ENCODE measurements at places on chromosomes 3 and 15.

DNA sequence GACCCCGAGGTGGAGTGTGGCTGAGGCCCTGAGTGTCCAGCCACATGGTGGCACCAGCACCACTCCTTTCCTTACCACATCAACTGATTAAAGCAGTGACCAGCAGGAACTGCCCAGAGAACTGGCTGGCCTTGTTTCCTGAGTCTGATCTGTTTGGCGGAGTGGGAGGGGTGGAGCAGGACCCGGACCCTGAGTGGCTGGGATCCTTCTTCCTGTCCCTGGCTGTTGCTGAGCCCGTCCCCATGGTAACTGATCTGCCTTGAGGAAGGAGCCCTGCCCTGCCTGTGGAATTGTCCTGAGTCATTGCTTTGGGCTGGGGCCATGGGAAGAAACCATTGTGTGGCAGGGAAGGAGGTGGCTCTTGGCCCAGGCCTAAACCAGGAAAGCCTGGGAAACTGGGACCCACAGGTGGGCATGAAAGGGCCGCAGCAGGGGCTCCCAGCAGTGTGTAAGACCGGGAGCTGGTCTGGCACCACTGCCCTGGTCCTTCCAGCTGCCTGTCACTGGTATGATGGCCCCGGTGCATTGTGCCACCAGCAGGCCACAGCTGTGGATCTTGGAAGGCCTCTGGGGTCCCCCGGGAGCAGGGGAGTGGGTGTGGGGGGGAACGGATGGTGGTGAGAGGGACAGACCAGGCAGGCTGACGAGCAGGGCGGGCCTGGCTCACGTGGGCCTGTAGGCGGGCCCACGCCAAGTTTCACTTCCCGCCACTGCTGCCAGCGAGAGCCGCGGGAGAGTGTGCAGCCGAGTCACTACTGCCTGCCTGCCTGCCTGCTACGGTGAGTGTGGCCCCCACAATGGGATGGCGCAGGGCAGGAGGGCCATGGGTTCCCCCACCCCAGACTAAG lies 19.2 kb downstream of the ATRIP start:
- DNase-seq: peak; percentile 54

DNA sequence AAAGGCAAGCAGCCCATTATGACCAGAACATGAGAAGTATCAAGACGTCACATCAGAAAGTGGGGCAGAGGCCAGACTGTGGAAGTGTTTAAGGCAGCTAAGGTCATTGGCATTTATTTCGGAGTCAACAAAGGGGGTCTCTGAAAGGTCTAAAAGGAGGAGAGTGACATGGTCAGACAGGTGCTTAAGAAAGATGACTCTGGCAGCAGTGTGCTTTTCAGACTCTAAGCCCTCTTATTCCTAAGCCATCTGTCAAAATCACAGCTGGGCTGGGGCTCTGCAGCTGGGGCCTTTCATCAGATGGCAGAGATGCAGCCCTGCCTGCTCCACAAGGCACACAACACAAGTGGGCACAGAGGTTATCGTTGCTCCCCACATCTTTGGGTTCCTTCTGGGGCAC lies 14.0 kb downstream of the FBXL22 start:
- DNase-seq: no peak

- no peak for DNase-seq
Measured at GRCh38 chr3:33798113-33798417, 365 bp upstream of the PDCD6IP start.

- DNase-seq: no peak
Measured at GRCh38 chr3:87272718-87273341, 3.6 kb downstream of the POU1F1 start.

DNA sequence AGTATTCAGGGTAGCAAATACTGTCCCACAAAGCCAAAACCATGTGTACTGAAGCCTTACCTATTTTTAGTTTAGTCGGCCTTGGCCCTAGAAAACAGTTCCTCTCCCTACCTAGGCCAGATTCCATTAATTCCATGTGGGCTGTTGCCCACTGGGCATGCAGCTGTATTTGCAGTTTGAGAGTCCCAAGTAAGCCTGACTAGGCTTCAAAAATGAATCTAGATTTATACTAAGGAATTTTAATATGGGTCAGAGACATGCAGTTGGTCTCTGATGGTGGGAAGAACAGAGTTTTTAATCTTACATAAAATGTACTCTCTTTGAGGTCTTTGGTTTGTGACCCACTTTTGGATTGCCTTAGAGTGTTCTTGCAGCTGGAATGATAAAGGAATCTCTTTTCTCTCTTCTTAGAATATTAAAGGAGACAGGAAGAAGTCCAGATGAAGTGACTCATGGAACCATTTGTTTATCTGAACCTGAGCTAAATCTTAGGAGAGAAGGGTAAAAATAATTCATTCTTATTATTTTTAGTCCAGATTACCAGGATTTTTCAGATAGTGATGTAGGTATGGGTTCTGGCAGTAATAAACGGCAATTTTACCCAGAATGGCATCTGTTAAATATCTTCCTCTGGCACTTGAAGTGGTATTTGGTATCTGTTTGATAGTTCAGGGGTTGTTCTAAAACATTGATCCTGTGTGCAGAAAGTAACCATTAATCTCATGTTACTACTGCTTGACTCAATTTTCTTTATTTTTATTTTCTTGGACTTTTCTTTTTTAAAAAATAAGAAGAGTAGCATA lies 33.8 kb downstream of the GLCE start:
- no peak for DNase-seq

DNA sequence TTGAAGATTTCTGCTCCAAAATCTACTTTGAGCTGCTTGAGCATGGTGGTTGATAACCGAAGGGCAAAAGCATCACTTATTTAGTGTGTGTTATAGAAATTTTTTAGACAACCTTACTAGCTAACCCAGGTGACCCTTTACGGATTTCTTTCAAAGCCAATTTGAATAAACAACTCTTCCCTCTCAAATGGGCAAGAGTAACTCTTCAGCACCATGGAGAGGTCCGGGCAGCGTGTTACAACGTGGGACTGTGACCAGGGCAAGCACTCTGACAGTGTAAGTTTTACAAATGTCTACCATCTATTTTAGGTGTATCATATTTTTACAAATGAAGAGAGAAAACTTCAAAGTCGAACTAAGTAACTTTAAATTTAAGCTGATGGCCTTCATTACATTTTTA lies 471.8 kb downstream of the MFSD1 start:
- no peak for DNase-seq

Data from activated CD4-positive, CD25-positive, alpha-beta regulatory T cell treated with anti-CD3 and anti-CD28 coated beads, Interleukin-2, amount 50 U/mL, for 16 hours (primary cell).